Pons (tissue), 1 donor: ENCODE measurements at places on chromosomes 16 and 17.

- DNase-seq, result no peak
Measured at GRCh38 chr16:57661936-57662906, 5.9 kb upstream of the ADGRG3 start.

DNA sequence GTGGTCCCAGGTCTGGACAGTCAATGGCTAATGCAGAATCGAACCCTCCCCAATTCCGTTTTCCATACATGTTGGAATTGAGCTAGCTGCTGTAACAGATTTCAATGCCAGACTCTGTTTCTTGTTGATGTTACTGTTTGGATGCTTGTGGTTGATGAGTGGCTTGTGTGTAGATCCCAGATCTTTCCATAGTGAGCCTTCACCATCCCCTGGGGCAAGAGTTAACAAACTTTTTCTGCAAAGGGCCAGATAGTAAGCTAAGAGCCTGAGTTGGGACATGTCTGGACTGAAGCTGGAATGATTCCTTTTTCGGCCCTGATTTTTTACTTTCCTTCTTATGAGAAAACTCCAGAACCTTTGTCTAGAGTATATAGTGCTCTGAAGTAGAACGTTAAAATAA, 296.3 kb downstream of the CPPED1 start:
- DNase-seq, result no peak

- DNase-seq, result no peak
Measured at GRCh38 chr16:9050102-9050830, 41.2 kb upstream of the HAPSTR1 start.

- no peak for DNase-seq
Measured at GRCh38 chr17:5819921-5820685, 235.8 kb upstream of the NLRP1 start.

- DNase-seq, result no peak
Measured at GRCh38 chr17:6040504-6040903, 29.7 kb upstream of the WSCD1 start.

DNA sequence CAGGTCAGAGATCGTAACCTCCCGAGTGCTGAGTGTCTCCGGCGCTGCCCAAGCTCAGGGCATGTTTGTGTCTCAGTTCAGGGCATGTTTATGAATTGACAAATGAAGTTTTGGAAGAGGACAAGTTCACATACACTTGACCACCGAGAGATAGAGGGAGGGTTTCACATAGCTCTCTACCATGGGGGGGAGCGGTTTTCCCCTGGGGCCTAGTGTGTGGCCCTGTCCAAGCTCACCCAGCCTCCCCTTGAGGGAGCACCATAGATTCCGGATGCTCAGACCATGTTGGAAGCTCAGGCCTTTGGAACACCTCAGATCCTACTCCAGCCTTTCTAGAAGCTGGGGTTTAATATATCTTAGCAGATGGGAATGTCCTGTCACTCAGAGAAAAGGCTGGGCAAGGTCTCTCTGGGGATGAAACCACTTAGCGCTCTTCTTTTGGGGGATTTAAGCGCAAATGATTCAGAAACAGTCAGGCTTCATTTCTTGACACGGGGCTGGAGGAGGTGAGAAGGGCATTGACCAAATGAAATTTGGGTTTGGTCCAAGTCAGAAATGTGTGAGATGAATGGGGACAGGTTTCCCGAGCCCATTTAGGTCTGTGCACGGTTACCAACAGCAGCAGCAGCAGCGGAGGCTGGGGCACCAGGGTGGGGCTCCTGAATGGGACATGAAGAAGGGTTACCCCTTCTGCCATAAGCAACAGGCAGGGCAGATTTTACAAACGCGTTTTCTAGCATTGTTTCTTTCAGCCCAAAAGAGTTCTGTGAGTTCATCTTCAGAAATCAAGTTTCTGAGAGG, 96.6 kb downstream of the METRNL start:
- DNase-seq, result no peak

- no peak for DNase-seq
Measured at GRCh38 chr16:75195811-75196790, 10.9 kb downstream of the CTRB2 start.

DNA sequence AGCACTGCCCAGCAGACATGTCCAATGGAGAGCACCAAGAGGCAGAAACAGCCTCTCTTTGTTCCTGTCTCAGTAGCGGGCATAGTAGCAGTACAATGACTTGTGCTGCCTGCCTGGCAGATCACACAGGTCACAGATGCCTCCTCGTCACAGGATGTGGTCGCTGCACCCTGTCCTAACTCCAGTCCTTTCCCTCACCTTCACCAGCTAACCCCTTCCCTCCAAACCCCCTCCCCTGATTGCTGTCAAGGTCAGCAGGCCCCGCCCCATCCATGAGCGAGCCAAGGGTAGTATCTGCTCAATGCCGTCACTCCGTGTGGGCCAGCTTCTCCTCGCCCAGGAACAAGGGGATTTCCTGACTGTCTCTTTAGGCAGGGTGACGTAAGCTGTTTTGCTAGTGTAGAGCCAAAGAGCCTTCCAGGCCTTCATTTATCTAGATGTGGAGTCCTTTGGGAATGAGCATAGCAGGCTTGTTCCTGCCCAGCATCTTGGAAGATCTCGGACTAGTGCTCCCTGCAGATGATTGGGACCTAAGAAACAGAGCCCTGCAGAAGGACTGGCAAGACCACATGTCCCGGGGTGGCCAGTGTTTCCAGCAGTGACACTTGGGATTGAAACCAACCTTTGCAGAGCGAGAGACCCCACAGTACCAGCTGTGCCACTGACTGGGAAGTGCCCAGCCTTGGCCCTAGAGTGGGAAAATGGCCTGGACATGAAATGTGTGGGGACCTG, 75.9 kb upstream of the TNRC6C start:
- DNase-seq, result peak; percentile 91

DNA sequence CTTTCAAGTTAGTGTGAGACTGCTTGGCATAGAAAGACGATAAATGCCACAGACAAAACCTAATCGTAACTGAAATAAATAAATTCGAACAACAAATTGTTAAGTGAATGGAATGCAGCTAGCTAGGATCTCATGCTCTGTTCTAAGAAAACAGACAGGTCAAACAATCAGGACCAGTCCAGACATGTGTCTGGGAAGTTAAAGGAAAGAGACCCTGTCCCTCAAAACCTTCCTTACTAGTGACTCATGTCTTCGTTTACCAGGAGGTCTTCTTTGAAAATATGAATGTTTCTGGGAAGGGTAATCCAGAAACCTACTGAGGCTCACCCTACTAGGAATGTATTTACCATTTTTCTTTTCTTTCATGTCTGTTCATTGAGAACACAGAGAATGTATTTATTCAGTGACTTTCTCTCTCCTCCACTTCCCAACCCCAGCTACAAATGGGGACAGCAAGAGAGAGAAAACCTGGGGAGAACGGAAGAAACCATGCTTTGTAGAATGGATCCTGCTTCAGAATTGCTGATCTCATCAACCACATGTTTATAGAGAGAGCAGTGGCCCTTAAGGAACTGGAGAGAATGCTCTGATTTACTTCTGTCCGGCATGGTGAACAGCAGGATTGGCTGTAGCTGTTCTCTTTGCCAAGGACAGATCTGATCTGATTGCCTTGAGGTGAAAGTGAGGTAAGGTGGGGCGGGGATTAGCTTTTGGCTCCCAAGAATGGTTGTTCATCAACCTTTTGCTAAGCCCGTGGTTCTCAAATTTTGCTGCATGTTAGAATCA, 39.4 kb upstream of the DHX8 start:
- no peak for DNase-seq

GRCh38 chr17:73030501-73030921, 62.0 kb downstream of the SLC39A11 start:
- no peak for DNase-seq

DNA sequence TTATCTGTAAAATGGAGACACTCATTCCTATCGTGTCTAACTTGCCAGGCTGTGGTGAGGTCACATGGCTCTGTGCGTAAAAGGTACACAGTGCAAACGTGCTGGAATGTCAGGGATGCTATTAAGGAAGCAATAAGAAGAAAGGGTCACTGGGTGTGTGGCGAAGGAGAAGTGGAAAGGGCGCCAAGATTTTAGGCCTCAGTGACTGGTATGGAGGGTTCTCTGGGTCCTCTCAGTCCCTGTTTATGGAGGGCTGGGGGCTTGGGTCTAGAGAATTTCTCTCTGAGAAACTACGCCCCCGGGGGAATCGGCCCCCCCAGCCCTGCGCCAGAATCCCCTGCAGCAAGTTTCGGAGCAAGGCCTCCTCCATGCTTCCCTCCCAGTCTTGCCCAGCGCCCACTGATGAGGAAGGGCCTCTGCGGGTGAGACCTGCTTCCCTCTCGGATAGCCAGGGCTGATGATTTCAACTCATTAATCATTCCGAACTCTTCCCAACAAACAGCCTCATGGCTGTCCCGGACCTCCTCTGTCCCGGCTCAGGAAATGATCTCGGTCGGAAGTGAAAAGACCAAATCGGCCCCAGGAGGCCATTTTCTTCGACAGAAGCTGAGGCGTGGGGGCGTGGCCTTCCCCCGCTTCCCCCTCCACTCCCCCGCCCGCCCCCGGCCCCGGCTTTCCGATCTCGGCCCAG, 1.2 kb upstream of the HEXIM1 start:
- DNase-seq, result peak; percentile 68

GRCh38 chr17:38605841-38606645, at the start of gene SRCIN1:
SRCIN1 (minus strand) TSS chr17:38605952; CDS start chr17:38605705, 247 bp downstream.
- DNase-seq, result peak; percentile 45

DNA sequence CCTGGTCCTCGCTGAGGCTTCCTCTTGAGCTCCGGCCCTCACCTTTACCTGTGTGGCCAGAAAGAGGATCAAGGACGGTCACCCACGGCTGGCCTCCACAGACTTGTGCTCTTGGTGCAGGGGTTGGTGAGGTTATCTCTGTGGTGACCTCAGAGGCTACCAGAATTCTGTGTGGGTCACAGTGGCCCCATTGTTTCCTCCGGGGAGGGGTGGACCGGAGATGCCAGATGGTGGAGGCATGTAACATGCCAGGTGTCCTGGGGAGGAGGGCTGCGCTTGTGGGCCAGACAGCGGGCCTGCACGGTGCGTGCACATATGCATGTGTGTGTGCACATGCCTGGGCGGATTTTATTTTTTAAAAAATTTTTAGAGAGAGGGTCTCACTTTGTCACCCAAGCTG, 6.3 kb downstream of the SGCA start:
- no peak for DNase-seq

DNA sequence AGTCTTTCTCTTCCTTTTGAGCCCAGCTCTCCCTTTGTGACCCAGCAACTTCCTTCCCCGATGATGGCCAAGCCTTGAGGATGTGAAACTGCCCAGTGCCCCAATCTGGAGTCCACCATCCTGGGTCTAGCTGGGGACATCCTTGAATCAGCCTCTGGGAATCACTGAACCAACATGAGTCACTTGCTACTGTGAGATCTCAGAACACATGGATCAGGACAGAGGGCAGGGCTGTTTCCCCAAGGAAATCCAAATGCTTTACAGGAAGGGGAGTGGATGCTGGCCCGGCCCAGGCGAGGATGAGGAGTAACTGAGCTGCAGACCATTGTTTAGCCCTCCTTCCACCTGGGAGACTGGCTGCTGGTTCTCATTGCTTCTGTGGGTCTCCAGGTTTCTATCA, 547.6 kb downstream of the WWOX start:
- no peak for DNase-seq

GRCh38 chr16:19203374-19203966, 35.4 kb downstream of the SYT17 start:
- no peak for DNase-seq

GRCh38 chr16:61471737-61472136, 564.5 kb downstream of the CDH8 start:
- no peak for DNase-seq
